ENCODE measurements at places on chromosomes 4 and X.
A peak's percentile ranks its signal among the peaks of the same experiment; 100 is the strongest.

GRCh38 chr4:160110891-160111290 lies 1008.0 kb downstream of the RAPGEF2 start:
- no peak for DNase-seq

- DNase-seq = no peak
These were observed 65.5 kb downstream of the EDNRA start for GRCh38 chr4:147546349-147546748.

GRCh38 chr4:179836179-179837075 lies 2394.2 kb upstream of the AGA start:
- no peak for DNase-seq

- DNase-seq = no peak
These were observed 877.8 kb downstream of the FAT4 start for GRCh38 chr4:126192506-126192905.

GRCh38 chr4:80831383-80832361 lies 198.8 kb upstream of the BMP3 start:
- DNase-seq = no peak

DNA sequence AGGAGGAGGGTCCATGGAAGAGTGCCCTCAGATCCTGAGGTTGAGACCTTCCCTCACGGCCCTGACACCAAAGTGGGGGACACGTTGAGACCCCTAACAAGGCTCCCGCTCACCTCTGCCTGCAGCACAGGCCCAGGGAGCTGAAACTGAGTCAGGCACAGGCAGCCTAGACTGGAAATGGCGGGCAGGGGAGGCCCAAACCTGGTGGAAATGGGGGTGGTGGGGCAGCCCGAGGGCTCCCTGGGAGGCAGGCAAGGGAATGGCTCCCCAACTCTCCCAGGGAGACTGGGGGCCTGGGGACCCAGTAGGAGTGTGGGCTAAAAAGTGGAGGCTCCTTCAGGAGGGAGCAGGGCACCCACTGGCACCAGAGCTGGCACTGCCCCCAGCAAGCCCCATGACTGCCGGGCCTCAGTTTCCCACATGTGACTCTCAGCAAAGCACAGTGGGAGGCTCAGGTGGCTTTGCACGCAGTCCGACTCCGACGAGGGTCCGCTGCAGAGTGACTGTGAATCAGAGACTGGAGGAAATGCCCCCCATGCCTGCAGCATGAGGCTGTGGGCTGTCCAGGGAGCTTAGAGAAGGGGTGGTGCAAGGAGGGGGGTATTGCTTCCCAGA lies 5.9 kb downstream of the NKX1-1 start:
- DNase-seq = no peak

DNA sequence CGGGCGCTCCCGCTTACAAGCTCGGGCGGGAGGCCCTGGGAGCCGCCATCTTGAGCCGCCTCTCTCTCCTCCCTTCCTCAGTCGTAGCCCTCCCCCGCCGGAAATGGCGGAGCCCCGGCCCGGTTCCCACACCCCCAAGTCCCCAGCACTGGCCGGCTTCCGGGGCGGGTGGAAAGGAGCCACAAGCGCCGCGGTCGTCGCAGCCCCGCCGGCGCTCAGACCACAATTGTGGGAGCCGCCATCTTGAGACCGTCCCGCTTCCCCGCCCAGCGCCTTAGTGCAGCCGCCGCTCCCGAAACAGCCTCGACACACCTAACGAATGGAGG lies 531 bp downstream of the HCFC1 start:
- peak; percentile 74 for DNase-seq

GRCh38 chr4:51906167-51906958 lies 63.4 kb downstream of the DCUN1D4 start:
- DNase-seq = no peak

- DNase-seq = no peak
These were observed 2.6 kb downstream of the DTHD1 start for GRCh38 chr4:36283912-36284465.

- DNase-seq = no peak
These were observed 53.6 kb downstream of the BLTP1 start for GRCh38 chr4:122205687-122206086.

- no peak for DNase-seq
These were observed 26.8 kb downstream of the NSD2 start for GRCh38 chr4:1898007-1898406.

GRCh38 chrX:19675731-19676130 lies 160.4 kb upstream of the MAP3K15 start:
- DNase-seq = no peak

DNA sequence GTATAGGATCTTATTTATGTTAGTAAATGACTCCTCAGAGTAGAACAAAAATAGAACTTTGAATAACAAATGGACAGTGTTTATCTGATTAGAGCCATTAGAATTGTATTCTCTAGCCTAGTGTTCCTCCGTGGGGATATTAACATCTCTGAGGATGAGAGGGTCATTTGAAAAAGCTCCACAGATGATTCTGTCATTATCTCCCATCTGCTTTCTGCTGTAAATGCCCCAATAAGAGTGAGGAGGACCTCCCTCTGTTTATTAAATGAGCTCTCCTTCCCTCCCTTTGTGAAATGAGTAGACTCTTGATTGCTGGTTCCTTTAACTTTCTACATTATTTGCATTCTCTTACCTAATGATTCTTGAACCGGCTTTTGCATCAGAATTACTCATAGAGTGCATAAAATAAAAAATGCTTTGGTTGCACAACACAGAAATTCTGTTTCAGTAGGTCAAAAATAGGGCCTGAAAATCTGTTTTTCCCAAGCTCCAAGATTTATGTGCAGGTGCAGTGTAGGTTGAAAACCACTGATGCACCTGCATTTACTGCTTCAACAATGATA lies 18.0 kb downstream of the GC start:
- no peak for DNase-seq

DNA sequence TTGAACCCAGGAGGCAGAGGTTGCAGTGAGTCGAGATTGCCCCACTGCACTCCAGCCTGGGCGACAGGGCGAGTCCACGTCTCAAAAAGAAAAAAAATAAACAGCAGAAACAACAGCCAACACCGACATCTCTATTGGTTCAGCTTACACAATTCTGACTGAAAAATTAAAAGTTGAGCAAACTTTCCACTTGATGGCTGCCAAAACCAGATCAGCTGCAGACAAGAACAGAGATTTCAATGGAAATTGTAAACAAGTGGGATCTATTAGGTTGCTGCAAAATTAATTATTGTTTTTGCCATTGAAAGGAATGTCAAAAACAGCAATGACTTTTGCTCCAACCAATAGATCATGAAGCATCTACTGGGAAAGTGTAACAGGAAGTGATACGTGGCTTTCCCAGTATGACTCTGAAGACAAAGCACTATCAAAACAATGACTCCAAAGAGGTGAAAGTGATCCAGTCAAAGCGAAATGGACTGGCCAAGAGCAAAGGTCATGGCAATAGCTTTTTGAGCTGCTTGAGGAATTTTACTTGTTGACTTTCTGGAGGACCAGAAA lies 26.3 kb downstream of the UPF3B start:
- DNase-seq = no peak

GRCh38 chrX:10052906-10053625 lies 85.9 kb downstream of the CLDN34 start:
- no peak for DNase-seq

DNA sequence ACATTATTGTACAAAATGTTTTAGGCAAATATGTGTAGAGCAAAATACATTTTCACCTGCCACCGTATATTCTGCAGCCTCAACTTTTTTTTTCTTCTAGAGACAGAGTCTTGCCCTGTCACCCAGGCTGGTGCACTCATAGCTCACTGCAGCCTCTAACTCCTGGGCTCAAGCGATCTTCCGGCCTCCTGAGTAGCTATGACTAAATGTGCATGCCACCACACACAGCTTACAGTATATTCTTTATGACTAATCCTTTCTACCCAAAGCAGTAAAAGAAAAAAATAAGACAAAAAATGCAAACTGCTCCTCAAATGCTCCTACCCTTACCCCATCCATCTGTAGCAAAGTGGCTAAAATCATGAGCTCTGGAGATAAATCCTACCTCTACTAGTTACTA lies 426.3 kb downstream of the KCNIP4 start:
- no peak for DNase-seq

- DNase-seq = no peak
These were observed 92.0 kb upstream of the TLR2 start for GRCh38 chr4:153592064-153592463.

DNA sequence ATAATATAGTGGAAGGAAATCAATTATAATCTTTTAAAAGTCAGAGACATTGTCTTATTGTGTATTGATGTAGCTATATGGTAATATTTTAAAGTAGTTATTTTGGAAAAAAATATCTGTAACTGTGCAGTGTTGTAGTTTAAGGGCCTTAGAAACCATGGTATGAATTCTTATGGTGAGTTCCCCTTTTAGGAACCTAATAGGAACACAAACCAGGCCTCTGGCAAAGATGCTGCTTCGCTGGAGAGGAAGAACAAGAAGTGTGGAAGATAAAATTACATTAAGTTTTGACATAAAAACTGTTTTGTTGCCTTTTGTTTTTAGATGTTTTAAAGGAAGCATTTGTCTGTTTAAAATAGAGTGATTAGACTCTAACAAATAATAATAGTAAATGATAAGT lies 10.9 kb upstream of the TMPRSS11D start:
- DNase-seq = no peak

DNA sequence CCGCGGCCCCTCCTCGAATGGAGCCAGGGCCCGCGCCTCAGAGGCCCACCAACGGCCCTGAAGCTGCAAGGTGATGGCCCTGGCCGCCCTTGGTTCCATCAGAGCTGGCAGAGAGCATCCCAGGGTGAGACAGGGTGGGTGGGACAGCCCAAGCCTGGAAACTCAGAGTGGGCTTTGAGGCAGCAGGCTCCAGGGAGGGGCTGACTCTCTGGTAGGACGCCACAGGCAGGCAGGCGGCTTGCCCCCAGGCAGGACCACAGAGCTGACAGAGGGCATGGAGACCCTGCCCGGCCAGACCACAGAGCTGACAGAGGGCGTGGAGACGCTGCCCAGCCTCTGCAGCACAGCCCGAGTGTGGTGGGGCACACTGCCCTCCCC lies 4.8 kb downstream of the MYL5 start:
- DNase-seq = no peak

DNA sequence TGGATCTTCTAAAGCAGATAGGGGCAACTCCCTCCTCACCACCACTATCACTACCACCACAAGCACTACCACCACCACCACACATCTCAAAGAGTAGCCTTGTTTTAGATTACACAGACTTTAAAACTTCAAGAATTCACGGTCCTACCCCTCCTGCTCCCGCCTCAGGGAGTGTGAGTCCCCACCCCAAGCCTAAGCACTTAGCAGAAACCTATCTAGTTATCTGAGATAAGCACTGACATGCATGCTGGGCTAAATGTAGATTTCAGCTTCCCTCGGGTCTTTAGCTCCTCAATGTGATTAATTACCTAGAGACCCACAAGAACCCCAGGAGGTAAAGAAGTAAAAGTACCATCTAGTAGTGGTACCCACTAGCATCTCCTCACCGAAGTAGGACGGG lies 775 bp downstream of the AMOT start:
- no peak for DNase-seq

DNA sequence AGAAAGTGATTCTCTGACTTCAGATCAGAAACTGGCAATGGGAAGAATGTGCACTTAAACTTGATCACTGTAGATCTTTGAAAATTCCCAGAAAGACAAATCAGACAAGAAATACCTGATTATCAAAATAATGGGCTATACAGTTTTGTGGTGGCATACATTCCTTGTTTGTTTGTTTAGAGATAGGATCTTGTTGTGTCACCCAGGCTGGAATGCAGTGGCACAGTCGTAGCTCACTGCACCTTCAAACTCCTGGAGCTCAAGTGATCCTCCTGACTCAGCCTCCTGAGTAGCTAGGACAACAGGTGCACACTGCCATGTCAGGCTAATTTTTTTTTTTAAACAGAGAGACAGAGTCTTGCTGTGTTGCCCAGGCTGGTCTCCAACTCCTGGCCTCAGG lies 81.0 kb upstream of the SPRY1 start:
- DNase-seq = no peak

DNA sequence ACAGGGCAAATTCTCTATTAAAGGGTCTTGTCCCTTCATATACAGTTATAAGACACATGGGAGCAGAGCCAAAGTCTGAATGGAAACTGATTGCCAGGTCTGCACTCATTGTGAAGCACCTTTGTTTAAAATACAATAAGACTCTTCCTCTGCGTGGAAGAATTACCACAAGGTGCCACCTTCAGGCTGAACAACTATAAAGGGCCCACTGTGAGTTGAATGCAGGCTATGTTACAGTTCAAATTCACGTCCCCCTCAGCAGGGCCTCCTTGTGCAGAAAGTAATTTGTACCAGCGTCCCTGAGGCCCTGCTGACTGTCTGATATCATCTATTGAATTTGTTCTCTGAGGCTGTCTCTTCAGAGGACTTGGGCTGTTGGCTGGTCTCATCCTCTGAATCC lies 225.8 kb upstream of the TEX13C start:
- no peak for DNase-seq

- no peak for DNase-seq
These were observed at the start of gene TXK for GRCh38 chr4:48134081-48134480. Gene TXK, minus strand, starts transcription at chr4:48134250. Its CDS starts 80 bp downstream, at chr4:48134170.
